ENCODE measurements at places on chromosomes 11 and 22.

DNA sequence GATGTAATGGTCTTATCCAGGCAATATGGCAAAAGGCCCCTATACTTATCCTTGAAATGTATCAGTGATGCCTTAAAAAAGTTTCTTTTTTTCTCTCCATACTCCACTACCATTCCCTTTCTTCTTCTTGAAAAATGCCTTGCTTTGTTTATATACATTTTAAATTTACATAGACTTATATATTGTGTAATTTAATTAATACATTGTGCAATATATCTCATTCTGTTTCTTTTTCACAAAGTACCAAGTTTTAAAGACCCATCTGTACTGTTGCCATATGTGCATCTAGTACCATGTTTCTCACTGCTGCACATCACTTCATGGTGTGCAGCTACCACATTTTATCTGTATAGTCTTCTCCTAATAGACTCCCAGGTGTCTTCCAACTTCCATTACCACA, 7.5 kb downstream of the MMP8 start:
- DNase-seq: no peak

DNA sequence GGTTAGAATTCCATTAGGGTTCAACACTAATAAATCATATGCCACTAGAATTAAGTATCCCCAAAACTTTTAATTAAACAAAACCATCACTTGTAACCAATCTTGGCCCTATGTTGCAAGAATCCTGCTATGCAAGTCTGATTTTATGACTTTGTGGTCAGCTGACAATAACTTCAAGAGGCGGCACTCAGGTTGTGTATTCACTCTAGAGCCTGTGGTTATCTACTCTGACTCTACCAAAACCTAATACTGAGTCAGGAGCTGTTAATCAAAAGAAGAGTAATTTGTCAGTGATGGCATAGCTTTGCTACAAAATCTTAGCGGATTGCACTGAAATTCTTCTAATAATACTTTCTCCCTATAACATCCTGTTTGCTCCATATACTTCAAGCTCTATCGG, 253.7 kb downstream of the AASDHPPT start:
- no peak for DNase-seq

DNA sequence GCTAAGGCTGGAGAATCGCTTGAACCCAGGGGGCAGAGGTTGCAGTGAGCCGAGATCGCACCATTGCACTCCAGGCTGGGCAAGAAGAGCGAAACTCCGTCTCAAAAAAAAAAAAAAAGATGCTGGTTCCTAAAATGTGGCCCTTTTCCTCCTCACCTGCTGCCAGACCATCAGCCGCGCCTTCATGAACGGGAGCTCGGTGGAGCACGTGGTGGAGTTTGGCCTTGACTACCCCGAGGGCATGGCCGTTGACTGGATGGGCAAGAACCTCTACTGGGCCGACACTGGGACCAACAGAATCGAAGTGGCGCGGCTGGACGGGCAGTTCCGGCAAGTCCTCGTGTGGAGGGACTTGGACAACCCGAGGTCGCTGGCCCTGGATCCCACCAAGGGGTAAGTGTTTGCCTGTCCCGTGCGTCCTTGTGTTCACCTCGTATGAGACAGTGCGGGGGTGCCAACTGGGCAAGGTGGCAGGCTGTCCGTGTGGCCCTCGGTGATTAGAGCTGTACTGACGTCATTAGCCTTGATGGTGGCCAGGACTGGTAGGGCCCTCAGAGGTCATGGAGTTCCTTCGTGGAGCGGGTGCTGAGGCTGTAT, 50.7 kb upstream of the PPP6R3 start:
- no peak for DNase-seq

- no peak for DNase-seq
These were observed 18.0 kb downstream of the ACRV1 start for GRCh38 chr11:125662689-125663088.

- no peak for DNase-seq
These were observed 284.7 kb upstream of the ANO5 start for GRCh38 chr11:21908211-21908610.

- no peak for DNase-seq
These were observed at the start of gene ACCSL for GRCh38 chr11:44047931-44048431. TSS of gene ACCSL (plus strand) at chr11:44047981. CDS start at chr11:44048037, 56 bp downstream.

GRCh38 chr11:9701799-9702198, 37.9 kb downstream of the SWAP70 start:
- no peak for DNase-seq

- DNase-seq: no peak
These were observed 69.5 kb downstream of the SLC1A2 start for GRCh38 chr11:35349897-35350296.

- DNase-seq: no peak
These were observed 41.4 kb upstream of the CLDN5 start for GRCh38 chr22:19565382-19566278.

GRCh38 chr11:7524462-7525235, 10.8 kb downstream of the PPFIBP2 start:
- DNase-seq: no peak

DNA sequence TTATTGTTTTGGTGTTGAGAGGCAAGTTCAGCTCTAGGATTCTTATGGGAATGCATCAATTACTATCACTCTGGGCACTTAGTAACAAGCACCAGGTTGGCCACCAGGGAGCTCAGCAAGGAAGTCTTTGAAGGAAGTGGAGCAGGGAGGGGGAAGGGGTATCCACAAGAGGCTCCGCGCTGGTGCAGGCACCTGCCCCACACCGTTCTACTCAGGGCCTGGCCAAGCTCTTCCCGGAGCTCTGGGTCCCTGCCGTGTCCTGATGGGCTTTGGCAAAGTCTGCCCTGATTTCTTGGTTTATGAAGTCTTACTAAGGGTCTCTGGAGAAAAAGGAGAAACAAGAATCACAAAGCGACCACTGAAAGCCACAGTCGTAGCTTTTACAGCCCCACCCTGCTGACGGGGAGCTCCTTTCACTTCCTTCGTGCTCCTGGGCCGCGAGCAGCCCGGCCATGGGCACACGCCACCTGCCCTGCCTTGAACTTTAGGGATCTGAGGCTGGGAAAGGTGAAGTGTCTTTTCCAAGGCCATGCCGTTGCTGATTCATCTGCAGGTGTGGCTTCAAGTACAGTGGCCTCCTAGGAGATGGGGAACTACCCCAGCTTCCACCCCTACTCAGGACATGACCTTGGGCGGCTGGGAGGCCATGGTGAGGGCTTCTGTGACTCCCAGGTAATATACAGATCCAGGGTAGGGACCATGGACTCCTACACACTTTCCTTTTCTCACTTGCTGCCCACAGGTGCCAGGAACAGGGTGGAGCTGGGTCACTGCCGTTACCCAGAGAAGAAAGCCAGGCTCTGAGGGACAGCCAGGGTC, 15.9 kb upstream of the LRRC32 start:
- DNase-seq: no peak

DNA sequence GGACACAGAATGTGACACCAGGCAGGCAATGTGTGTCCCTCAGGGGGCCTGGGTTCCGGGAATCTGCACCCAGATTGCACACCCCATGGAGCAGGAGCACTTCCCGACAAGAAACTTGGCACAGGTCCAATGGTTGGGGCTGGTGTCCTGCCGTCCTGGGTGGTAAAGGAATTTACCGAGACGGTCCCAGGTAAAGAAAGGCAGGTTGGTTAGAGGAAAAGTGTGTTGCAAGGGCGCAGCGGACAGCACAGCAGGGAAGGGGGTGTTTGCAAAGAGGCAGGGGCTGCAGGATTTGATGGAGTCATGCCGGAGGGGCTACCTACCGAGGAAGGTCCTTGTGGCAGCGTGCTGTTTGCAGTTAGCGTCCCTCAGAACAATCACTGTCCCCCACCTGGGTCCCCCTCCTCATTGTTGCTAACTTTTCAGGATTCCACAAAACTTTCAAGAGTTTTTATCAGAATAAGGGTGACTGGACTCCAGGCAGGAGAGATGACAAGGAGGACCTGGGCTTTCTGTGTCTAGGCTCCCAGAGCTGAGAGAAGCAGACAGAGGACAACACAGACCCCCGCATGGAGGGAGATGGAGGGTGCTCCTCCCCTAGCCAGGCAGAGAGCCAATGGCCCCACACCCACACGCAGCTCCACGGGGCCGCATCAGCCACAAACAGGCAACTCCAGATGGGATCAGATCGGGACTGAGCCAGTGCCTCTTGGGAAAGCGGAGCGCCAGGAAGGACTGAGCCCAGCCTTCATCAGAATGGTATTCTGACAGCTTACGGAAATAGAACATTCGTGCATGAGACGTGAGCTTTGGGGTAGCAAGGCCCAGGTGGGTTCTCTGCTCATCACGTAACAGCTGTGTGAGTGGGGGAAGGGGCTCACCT, 1423.9 kb downstream of the BRD1 start:
- no peak for DNase-seq

- no peak for DNase-seq
These were observed 27.9 kb downstream of the ATG16L2 start for GRCh38 chr11:72842126-72842525.

GRCh38 chr11:126633330-126633729, 277.8 kb downstream of the ST3GAL4 start:
- DNase-seq: no peak

GRCh38 chr11:74842967-74843366, 94.3 kb downstream of the RNF169 start:
- DNase-seq: no peak

DNA sequence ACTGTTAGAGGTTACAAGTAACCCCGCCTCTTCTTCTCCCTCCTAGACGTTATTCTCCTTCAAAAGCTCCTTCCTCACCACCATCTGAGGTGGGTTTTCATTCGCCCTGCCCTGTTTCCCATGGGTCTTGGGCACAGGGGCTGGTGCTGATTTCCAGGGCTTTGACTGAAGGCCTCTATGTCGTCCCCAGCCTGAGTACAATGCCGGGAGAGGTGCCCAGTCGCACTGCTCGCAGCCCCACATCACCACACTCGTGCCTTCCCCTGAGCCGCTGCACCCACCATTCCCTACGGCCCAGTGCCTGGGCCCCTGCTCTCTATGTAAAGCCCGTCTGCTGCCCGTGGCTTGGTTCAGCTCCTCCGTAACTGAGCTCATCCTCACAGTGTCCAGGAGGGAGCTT, 169.8 kb downstream of the DSCAML1 start:
- DNase-seq: no peak

DNA sequence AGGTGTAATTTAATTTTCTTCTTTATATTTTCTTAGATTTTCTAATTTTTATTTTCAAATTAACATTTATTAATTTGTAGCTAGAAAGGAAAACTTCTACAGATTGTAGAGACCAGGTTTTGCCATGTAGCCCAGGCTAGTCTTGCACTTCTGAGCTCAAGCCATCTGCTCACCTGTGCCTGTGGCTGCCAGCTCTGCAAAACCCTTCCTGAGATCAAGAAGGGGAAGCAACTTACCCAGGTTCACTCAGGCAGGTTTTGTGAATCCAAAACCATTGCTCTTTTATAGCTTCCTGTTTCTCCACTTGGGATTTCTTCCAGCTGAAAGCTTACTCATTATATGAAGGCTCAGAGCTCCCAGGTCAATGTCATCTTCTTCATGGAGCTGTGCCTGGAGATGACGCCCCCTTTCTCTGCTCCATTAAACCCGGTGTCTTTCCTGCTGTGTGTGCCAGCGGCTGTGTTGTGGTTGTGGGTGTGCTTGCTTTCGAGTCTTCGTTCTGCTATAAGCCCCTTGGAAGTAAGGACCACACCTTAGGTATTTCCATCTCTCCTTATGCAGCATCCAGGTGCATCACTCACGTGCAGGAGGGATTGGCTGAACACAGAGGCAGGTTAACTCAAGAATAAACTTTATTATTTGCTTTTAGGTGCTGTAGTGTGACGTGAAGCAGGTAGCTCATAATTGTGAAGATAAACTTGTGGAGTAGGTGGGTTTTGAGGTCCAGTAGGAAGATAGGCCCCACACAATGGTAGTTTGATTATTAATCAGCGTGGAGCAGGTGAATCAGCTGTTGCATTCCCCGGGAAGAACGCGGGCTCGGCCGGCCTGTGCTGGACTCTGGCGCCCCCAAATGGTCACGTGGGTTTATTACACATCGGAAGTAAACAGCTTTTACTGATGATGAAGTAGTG, 42.2 kb upstream of the INCENP start:
- DNase-seq: peak; percentile 36

DNA sequence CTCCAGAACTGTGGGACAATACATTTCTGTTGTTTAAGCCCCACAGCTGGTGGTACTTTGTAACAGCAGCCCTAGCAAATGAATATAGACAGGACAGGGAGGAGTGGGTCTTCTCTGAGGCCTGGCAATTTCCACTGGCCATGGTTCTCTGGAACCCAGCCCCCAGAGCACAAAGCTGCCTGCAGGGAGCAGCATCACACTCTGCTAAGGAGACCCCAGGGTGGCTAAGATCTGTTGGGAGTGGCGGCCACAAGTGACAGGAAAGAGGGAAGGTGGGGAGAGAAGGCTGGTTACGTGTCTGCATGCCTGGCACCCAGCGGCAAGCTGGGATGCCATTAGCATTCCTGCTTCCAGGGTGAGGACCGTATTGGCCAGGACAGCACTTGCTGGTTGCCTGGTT, 211.9 kb downstream of the ST3GAL4 start:
- DNase-seq: no peak

DNA sequence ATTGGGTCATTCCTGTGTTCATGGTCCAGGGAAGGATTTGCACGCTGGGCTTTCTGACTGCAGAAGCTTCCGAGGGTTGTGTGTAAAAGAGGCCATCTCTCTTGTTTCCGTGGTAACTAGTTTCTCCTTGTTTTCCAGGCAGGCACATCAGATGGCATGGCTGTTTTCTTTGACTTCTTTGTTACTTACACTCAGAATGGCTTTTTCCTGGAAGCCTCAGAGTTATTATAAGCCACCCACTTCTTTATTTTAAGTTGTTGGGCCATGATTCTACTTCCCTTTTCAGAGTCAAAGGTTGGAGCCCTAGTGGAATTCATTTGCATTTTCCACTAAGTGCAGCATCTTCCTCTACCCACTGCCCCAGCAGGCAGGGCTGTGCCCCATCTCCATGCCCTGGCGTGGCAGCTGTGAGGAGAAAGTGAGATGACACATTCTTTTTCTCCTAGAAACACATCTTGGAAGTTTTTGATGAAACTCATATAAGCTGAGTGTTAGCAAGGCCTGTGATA, 94.9 kb downstream of the PRR5L start:
- DNase-seq: no peak

- DNase-seq: no peak
These were observed 249.1 kb upstream of the UBASH3B start for GRCh38 chr11:122406466-122406865.

GRCh38 chr11:70247710-70248072, 22.8 kb upstream of the PPFIA1 start:
- no peak for DNase-seq

DNA sequence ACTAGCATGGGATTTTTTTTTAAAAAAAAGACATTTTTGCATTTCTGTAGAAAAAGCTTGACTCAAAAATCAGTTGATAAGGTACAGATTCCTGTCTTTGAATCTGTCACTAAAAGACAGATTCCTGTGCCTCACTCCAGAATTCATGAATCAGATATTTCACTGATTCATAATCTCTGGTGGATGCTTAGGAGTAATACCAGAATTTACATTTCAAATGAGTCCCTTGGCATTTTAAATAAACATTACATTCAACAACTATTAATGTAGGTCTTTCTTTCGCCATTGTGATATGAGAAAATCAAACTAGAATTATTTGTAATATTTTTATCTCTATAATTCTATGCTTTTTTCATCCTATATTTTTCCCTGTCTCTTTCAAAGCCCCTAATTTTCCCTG, 128.3 kb downstream of the APIP start:
- no peak for DNase-seq

GRCh38 chr11:18282626-18283025, 16.6 kb downstream of the SAA1 start:
- no peak for DNase-seq
